ENCODE measurements at places on chromosomes 1 and 21.

DNA sequence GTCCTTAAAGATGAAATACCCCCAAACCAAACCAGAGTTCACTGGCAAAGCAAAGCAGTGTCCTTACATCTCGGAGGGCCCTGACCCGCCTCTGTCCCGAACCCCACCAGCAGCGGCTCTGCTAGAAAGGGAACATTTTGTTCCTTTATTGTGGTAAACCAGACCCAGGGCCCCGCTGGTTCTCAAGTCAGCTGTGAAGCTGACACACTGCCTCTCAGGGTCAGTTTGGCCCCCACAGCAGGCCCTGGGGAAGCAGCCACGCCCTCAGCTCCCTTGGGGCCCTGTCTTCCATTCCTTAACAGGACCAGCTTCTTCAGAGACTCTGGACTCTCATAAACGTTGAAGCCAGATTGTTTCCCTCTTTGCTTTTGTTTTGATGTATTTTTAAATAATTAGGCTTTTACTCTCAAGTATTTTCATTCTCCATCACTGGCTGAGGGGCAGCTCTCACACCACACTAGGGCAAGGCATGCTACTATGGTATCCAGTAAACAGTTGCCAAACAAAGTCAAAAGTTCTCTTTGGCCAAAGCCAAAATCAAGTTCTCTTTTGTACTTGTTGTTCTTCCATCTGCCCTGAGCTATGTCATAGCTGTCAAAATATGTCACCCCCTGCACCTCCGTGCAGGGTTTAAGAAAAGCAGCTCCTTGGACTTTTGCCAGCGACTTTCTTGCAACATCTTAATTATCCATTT, 61.1 kb upstream of the ANGPTL1 start:
- DNase-seq, result no peak

DNA sequence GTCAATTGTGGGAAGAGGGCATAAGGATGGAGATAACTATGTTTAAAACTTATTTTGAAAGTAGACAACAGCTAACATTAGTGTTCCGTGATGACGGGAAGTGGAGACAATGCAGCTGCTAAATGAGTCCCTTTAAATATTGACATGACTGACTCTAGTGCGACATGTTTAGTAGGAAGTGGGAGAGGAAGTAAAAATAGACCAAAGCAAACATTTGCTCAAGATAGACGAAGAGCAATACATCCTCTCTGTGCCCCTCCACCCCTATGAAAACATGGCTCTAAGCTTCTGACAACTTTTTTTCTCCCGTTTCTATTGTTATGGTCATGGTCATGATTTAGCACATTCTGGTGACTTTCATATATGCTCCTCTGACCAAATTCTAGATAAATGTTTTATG, 60.0 kb upstream of the HMCN1 start:
- no peak for DNase-seq

DNA sequence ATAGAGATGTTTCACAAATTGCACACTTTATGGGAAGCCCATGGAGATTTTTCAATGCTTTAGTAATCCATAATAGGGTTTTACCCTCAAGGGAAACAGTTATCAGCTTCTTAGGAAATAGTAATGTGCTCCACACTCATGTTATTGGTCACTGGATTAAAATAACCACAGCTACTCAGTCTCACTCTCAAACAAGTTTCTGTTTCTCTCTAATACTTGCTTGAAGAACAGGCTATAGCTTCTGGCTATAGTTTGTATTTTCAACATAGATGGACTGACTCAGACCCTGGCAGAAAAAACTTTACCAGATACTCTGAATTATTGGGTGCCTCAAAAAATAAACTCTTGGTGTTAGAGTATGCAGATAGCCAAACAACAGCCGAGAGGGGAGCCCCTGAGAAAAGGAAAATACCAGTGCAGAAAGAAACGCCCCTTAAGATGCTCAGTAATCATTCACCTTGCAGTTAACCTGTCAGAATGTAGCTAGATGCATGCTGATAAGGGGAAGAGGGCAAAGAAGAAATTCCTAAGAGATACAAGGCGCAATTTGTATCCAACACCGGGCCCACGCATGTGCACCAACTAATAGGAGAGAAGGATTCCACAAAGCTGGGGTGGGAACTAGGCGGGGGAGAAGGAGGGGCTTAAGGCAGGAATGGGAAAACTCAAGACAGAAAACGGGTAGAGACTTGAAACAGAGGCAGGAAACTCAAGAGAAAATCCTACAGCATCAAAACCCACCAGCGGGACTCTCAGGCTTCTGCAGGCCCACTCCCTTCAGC, 30.4 kb upstream of the PDE4B start:
- no peak for DNase-seq

DNA sequence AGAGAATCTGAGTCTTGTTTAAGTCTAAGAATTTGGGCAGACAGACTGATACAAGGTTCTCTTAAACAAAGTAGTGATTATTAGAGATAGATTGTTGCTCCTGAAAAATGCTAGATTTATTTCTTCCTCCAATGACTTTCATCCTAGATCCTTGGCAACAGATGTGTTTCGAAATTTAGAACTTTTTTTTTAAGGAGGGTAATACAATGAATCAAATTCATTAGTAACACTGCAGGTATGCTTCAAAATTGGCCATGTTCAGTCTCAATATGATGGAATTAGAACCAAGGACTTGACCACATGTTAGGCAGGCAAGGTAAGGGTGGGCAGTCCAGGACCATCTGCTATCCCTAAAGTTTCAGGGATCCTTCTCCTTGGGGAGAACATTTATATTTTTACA, 4.5 kb upstream of the LCE1F start:
- no peak for DNase-seq

- DNase-seq, result no peak
Measured at GRCh38 chr1:65308781-65309303, 501 bp upstream of the DNAJC6 start.

DNA sequence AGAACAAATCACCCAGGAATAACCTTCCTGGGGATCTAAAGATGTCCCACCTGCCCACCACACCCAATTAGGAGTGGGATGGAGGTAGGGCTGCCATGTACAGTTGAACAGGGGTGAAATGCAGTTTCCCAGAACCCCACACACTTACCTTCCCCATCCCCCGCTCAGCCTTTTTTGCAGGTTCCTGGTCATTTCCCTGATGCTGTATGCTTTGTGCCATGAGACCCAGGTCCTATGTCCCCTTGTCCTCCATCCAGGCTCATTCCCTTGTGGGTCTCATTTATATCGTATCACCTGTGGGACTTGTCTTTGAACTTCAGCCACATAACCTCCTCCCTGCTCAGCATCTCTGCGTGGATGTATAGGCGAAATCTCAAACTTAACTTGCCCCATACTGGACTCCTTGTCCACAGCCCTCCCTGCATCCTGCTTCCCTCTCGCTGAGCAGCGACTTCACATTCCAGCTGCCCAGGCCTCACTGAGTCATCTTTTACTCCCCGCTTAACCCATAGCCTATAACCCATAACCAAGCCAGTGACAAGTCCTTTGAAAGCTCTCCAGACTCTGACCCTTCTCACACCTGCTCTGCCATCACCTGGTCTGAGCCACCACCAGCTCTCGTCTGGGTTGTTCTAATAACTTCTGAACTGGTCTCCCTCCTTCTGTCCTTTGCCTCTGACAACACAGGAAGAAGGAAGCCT, 4.7 kb downstream of the LDLRAD2 start:
- DNase-seq, result peak; percentile 70

GRCh38 chr1:209911746-209912145, 26.3 kb upstream of the SYT14 start:
- no peak for DNase-seq

- no peak for DNase-seq
Measured at GRCh38 chr1:169989246-169989645, 85.2 kb downstream of the KIFAP3 start.

DNA sequence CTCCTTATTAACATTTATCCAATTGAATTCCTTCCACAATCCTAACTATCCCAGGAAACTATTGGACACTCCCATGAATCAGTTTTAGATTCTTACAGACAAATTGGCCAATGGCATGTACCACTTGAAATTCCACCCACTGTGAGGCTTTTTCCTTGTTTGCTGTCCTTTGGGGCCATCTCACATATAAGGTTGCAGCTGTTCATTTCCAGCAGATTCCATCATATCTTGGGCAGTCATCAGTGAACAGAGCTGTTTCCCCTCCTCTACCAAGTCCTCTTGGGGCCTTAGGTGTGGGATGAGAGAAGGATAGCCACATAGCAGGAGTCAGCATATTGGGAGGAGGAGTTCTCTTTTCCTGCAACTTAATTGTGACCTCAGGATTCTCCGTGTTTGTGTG, 109.1 kb downstream of the HHAT start:
- DNase-seq, result no peak

- no peak for DNase-seq
Measured at GRCh38 chr1:109722908-109723691, 11.0 kb downstream of the GSTM5 start.

DNA sequence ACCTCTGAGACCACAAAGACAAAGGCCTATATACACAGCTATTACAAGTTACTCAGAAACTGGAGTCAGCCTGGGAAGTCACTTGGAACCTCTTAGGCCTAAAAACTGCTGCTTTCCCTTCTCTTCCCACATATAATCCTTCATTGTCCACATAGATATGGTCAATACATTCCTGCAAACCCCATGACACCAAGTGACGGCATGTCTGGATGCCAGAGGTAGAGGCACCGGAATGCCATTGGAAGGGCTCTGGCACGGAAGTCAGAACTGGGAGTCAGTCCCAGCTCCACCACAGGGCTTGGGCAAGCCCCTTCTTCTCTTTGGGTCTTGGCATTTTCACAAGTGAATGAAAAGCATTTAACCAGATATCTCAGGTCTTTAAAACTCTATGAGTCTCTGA, 204.7 kb downstream of the MATN1 start:
- no peak for DNase-seq

DNA sequence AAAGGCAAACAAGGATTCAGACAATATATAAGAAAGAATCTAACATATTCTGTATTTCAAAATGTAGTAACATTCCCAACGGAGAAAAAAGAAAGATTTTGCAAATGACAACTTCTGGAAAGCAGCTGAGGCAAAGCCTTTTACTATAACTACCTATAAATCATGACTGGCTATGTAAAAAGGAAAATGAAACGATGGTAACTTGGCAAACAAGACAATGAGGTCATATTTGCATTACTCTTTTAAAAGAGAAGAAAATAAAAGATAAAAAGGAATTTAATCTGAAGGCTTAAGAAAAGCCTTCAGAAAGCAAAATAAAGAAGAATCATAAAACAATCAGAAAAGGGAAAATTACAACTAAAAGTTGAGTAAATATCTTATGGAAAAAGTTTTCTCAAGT, 25.1 kb upstream of the ASPM start:
- no peak for DNase-seq

DNA sequence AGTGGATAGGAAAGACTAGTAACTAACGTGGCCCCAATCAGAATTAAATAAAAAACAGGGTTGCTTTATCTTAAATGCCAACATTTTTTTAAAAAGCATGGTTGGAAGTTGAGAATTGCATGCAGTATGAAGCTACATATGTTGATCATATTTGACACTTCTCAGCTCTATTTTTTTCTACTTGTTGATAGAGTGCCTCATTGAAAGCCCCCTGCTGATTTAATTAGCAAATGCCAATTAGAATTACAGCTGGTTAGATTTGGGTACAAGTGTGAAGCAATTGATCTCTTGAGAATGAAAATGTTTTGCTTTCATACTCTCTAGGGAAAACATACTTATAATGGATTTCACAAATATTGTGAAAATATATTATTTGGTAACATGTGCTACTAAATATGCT, 40.5 kb downstream of the CHD1L start:
- DNase-seq, result no peak

- no peak for DNase-seq
Measured at GRCh38 chr1:19219451-19219850, 9.4 kb upstream of the UBR4 start.

Data from RCC 7860 (cell line).